ENCODE measurements at places on chromosomes 11 and 22.

DNA sequence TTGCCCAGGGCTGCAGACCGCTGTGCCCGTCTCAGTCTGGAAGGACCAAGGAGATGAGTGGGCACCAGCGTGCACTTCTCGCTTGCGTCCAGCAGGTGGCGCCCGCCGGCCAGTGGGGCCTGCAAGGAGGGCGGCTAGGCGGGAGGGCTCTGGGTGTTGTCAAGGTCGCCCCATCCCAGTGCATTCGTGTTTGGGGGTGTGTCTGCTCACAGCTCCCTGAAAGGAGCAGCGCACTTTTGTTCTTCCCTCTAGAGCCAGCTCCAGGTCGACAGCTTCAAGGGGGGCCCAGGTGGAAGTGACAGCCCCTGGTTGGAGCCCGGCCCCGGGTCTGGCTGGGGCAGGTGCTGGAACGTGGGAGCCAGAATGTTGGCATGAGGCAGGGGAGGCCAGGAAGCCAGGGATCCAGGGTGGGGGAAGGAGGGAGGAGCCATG lies 23.4 kb upstream of the MPPED1 start:
- peak; percentile 80 for DNase-seq

DNA sequence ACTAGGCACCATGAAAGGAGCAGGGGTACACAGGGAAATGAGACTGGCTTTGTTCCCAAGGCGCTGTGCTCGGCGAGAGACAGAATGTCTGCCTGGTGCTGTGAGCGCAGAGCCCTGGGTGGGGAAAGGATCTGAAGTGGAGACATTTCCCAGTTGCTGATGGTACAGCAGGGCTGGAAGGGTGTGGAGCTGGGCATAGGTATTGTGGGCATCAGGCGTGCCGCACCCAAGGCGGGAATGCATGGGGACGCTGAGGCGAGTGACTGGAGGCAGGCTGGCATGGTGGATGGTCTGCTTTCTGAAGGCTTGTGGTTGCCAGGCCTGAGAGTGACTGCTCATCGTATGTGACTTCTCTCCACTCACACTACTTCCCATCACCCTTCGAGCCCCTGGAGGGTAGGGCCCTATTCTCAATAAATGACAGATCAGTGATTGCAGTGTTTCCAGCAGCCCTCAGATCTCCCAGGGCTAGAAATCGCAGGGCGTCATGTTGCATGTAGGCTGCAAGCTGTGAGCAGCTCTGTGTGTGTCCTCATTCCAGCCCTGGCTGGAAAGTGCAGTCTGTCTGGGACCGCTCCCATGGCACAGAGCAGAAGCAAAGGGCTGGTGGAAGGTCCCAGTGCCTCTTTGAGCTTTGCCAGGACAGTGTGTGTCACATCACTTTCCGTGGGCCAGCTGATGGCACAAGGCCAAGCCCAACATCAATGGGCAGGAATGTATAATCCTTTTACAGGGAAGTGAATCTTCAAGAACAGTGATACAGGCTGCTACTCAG lies 67.7 kb downstream of the TBC1D22A start:
- peak; percentile 26 for DNase-seq

DNA sequence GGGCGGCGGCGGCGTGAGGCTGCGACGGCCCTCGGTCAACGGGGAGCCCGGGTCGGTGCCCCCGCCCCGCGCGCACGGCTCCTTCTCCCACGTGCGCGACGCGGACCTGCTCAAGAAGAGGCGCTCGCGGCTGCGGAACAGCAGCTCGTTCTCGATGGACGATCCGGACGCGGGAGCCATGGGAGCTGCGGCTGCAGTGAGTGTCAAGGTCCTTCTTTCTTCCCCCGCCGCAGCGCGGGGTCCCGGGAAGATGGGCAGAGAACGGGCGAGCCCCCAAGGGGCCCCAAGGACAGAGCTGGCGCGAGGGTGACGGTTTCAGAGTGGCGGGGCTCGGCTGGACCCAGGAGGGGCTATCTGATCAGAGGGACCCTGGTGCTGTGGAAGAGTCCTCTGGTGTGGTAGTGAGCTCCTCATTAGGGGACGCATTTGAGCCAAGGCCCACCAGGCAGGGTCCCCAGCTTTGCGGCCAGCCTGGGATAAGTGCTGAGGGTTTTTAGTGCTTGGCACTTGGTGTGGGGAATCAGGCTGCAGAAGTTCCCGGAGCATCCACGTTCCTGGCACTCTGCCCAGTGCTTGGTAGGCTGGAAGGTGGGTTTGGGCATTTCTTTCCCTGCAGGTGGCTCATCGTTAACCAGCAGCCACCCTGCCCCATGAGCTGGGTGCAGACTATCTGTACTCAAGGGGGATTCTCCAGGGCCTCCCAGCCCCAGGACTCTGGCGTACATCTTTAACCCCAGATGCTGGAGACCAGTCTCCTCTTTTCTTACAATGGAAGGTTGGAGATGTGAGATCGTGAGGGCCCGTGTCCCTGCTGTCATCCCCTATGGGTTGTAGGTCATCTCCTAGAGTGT lies 9.8 kb downstream of the EHBP1L1 start:
- DNase-seq = no peak

GRCh38 chr22:24445481-24446259 lies 18.3 kb downstream of the ADORA2A start:
- no peak for DNase-seq

DNA sequence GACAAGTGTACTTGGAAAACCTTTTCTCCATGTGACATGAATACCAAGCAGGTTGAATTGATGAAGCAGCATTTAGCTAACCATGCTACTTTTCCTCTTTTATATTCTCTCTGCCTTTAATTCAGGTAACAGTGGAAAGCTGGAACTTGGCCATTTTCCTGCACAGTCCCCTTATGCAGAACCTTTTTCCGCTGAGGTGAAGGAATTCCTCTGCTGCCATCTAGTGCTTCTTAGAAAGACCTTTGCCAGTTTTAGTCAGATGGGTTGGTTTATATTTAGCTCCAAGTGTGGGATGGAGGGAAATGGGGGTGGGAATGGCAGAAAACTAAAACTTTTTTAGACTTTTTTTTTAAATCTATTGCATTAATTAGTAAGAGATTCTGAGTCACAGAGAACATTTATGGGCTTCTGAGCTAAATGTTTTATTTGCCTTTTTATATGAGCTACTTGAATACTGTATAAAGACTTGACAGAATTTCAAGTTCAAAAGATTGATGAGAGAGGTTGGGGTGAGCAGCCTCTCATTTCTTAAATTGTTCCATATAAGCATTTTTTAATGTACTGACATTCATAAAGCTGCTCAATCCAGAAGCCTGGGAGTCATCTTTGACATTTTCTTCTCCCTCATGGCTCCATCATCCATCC lies 153.9 kb upstream of the ZC3H12C start:
- DNase-seq = no peak

- DNase-seq = no peak
These were observed 320.0 kb upstream of the LRRC4C start for GRCh38 chr11:41779401-41779960.

- DNase-seq = no peak
These were observed 39.5 kb upstream of the EMID1 start for GRCh38 chr22:29166180-29166579.

GRCh38 chr11:67356864-67357561 lies 3.7 kb upstream of the POLD4 start:
- peak; percentile 85 for DNase-seq

DNA sequence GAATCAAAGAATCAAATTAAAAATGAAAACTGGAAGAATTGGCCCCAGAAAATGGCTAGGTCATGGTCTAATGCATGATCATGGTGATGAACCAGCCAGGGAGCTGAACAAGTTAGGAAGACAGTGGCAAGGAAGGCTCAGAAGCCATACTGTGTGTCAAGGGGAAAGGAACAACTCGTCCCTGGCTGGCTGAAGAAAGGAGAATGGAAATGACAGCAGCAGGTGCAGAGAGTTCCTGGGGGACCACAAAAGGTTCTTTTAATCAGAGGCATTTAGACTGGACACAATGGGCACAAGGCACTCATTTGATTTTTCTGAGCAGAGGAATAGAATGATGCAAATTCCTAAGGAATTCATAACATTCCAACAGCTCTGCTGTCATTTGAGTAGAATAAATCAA lies 209.9 kb downstream of the LARGE1 start:
- DNase-seq = no peak

DNA sequence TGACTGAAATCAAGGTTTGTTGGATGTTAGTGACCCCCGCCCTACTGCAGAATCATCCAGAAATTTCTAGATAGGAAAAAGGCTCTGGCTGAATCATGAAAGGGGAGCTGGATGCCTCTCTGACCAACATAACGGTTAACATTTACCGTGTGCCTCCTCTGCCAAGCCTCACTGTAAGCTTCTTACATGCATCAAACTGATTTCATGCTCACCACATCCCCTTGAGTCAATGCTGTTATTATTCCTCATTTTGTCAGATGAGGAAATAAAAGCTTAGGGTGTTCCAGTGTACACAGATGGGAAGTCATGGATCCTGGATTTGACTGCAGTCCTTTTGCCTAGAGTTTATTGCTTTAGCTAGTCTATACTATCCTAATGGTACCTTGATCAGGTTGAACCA lies 5.9 kb upstream of the HMOX1 start:
- DNase-seq = no peak

- DNase-seq = no peak
These were observed 9.7 kb downstream of the SRSF8 start for GRCh38 chr11:95076416-95076815.

DNA sequence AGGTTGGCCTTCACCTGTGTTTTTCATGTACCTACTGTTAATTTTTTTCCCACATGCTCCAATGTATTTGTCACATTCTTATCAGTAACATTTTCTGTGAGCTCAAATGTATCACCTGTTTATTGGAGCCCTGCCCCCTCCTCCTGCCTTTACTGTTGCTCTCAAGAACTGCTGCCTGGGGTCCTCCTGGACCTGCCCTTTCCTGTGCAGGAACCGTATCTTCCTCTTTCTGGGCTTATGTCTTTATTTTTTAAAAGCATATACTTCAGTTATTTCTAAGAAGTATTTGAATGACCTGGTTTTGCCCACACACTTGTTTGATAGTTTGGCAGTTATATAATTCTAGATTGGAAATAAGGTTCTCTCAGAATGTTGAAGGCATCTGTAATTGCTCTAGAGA lies 5.9 kb downstream of the FAM118B start:
- no peak for DNase-seq

DNA sequence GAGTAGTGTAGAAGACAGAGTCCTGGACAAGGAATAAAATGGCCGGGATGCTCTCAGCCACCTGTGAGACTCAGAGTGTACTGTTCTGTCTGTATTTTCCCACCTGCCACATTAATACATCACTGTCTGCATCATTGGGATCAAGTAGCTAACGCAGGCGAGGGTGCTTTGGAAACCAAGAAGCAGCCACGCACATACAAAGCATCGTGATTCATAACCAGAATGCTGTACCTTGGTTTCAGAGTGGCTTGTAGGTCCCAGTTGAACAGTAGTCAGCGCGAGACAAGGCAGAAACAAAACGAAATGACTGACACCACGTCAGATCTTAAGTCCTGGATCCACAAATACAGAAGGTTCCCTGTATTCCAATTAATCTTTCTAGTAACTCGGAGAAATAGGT lies 198.3 kb downstream of the GRIK4 start:
- DNase-seq = no peak

GRCh38 chr22:26632422-26633155 lies 10.8 kb downstream of the CRYBA4 start:
- DNase-seq = no peak

- DNase-seq = no peak
These were observed 110.5 kb downstream of the ZNF280B start for GRCh38 chr22:22397875-22398524.

DNA sequence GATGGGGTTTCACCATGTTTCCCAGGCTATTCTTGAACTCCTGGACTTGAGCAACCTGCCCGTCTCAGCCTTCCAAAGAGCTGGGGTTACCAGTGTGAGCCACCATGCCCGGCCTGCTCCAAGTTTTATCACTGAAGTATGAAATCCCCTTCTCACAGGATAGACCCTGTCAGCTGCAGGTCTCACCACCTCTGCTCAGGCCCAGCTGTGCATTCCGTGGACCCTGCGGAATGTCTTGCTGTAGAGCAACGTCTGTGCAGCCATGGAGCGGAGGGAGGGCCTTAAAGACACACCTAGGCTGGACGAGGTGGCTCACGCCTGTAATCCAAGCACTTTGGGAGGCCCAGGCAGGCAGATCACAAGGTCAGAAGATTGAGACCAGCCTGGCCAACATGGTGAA lies 625.4 kb downstream of the BRD1 start:
- DNase-seq = peak; percentile 42

DNA sequence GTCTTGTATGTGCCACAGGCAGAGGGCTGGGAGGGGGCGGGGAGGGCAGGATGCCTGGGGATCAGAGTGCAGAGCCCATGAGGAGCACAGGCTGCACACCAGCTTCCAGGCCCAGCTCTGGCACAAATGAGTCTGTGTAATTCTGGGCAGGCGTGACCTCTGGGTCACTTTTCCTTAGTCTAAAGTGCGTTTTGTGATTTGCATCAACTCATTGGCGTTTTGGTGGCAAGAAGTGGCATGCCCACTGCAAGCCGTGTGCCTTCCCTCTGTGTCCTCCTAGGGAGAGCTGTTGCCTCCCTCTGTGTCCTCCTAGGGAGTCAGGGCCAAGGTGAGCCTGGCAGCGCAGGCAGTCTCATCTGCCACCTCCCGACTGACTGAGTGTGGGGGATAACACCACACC lies 17.2 kb downstream of the CHADL start:
- DNase-seq = no peak

DNA sequence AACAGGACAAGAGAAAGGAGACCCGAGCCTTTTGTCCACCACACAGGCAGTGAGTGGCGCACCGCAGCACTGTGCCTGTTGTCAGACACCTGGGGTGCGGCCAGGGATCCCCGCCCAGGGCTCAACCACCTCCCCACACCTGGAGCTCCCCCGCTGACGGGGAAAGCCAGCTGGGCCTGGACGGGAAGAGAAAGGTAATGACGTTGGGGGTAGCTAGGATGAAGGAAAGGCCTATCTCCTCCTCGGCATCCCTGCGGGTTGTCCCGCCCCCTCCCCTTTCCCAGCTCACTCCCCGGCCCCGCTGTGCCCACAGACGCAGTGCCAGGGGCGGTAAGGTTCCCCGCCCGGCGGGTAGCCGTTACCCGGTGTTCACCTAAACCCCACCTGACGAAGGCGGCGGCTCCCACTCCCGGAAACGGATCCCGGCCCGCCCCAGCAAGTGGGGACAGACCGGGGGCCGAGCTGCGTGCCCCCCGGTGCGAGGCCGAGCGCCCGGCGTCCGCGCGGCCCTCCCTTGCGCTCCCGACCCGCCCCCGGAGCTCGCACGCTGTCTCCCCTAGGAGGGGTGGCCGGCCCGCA lies 495 bp downstream of the HYOU1 start:
- peak; percentile 83 for DNase-seq

- DNase-seq = peak; percentile 72
These were observed 7.0 kb downstream of the TNNI2 start for GRCh38 chr11:1845561-1846452.

DNA sequence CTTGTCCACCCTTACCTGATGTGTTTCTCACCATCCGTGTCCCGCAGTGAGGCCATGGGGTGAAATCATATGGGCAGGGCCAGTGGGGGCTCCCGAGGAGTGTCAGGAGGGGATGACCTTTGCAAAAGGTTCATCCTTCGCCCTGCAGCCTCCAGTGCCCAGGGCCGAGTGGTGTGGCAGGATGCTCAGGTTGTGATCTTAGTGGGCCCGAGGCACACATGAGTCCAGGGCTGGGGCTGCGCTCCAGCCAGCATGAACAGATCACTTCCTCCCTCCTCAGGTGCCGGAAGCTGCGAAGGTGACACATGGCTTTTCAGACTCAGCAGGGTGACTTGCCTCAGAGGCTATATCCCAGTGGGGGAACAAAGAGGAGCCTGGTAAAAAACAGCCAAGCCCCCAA lies 2.8 kb upstream of the FKBP2 start:
- no peak for DNase-seq
